T-helper 1 cell (primary cell): ENCODE measurements at places on chromosomes 4 and X.

- DNase-seq: no peak
Observed at GRCh38 chrX:35622040-35622439, 176.1 kb upstream of the MAGEB16 start.

DNA sequence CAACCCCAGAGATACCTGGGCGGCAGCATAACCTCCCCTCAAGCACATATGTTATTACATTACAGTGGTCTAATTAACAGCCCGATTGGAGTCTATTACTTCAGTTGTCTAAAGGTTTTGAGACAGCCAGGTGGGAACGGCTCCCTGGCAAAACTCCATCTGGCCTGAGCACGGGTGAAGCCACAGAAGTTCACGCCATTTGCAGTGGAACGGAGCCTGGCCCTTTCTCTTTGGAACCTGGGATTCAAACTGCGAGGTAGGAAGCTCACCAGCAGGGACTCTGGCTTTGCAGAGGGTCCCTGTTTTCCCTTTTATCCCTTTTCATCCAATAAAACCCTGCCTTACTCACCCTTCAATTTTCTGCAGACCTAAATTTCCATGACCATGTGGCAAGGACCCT lies 45.9 kb upstream of the NEIL3 start:
- no peak for DNase-seq

GRCh38 chr4:175297965-175298565 lies 379.9 kb downstream of the ADAM29 start:
- no peak for DNase-seq

- no peak for DNase-seq
Observed at GRCh38 chr4:99447513-99447912, 12.4 kb upstream of the ADH7 start.

GRCh38 chrX:57265126-57265525 lies 21.4 kb upstream of the FAAH2 start:
- DNase-seq: no peak
